ENCODE measurements at places on chromosomes 5 and 9.

DNA sequence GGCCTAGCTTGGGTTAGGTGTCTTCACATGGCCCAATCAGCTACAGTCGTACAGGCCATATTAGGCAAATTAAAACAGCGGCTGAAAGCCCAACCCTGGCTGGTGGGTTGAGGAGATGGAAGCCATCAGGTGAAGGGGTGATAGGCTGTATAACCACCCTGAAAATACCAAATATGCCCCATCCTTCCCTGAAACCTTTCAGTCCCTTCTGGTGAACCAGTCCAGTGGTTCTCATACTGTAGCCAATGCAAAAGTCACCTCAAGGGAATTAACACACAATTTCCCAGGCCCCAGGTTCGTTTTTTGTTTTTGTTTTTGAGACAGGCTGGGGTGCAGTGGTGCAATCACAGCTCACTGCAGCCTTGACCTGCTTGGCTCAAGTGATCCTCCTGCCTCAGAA is 19.8 kb upstream of the KCNV2 start:
- DNase-seq = no peak

DNA sequence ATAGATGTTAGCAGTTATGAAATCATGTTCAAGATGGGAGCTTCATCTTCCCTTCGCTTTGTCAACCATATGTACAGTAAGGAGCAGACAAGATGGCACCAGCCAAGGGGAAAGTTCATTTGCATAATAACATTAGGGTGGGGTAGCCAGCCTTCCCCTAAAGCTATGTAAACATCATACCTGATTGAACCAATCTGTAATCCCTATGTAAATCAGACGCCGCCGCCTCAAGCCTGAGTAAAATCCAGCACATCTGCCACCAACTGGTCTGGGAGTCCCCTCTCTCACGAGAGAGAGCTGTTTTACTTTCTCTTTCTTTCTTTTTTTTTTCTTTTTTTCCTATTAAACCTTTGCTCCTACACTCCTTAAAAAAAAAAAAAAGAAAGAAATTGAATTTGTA is 30.8 kb upstream of the REEP2 start:
- peak; percentile 58 for DNase-seq

GRCh38 chr9:127769929-127770582 is 8.4 kb downstream of the SH2D3C start:
- DNase-seq = no peak

GRCh38 chr5:59190746-59191145 is 607.9 kb downstream of the RAB3C start:
- no peak for DNase-seq

- no peak for DNase-seq
These were observed at the start of gene CARD9 for GRCh38 chr9:136373300-136374182. Gene CARD9 (minus strand): TSS chr9:136373669. CDS start chr9:136372078, 1,591 bp downstream.

- DNase-seq = no peak
These were observed 40.2 kb upstream of the ROPN1L start for GRCh38 chr5:10401498-10401897.
